ENCODE measurements at places on chromosomes 12 and 14.

DNA sequence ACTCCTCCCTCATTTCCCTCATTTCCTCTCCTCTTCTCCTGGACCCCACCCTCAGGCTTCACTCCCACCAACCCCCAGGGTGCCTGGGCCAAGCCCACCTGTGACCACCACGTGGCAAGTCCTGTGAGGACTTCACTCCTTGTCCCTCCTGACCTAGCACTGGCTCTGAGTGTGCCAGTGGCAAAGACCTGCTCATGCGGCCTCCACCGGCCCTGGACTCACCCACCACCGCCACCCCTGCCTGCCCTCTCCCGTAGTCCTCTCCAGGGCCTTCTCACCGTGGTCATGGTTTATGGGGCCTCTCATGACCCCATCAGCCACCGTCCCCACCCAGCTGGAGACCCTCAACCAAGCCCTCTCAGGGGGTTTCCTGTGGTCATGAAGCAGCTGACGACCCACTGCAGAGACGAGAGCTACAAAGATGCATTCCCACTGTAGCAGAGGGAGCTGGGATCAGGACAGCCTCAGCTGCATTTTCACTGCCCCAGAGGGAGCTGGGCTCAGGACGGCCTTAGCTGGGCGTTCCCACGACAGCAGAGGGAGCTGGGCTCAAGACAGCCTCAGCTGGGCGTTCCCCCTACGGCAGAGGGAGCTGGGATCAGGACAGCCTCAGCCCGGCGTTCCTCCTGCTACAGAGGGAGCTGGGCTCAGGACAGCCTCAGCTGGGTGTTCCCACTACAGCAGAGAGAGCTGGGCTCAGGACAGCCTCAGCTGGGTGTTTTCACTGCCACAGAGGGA is 3.2 kb upstream of the C14orf180 start:
- DNase-seq = no peak

- DNase-seq = no peak
Measured at GRCh38 chr12:19847294-19848059, 408.2 kb downstream of the AEBP2 start.

DNA sequence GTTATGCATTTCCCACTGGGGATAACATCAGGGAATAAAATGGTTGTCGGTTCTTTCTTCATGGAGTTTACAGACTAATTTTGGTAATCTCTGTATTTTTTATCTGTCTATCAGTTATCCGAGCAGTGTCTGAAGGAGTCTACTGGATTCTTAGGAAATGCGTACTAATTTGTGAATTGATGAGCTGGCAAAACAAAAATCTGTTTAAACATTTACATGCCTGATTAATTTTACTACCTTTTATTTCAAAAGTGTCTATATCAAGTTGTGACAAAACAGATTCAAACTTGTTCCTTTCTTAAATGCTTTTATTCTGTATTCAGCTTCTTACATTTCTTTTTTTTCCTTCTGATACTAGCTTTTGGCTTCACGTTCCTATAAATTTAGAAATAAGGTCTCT is 4.4 kb downstream of the RIMKLB start:
- no peak for DNase-seq

DNA sequence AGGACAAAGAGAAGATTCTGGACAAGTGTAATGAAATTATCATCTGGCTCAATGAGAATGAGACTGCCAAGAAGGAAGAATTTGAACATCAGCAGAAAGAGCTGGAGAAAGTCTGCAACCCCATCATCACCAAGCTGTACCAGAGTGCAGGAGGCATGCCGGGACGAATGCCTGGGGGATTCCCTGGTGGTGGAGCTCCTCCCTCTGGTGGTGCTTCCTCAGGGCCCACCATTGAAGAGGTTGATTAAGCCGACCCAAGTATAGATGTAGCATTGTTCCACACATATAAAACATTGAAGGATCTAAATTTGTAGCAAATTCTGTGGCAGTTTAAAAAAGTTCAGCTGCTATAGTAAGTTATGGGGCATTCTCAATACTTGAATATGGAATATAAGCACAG is 174.3 kb upstream of the CCND2 start:
- DNase-seq = no peak

DNA sequence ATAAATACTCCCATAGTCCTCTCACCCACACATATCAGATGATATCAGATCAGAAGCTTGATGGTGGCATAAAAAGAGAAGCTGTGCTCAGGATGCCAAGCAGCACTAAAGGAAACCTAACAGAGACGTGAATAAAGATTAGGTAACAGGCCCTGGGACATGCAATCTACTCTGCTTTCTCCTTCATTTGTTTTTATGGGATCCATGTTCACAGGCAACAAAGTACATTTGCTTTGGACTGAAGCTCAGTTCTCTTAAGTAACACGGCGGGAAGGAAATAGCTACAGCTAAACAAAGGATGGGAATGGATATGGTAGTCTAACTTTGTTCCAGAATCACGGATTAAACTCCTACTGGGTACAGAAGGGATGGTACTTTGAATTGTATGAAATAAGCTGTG is 119.5 kb downstream of the TTC7B start:
- no peak for DNase-seq

- no peak for DNase-seq
Measured at GRCh38 chr14:22610931-22611330, 12.8 kb downstream of the ABHD4 start.

DNA sequence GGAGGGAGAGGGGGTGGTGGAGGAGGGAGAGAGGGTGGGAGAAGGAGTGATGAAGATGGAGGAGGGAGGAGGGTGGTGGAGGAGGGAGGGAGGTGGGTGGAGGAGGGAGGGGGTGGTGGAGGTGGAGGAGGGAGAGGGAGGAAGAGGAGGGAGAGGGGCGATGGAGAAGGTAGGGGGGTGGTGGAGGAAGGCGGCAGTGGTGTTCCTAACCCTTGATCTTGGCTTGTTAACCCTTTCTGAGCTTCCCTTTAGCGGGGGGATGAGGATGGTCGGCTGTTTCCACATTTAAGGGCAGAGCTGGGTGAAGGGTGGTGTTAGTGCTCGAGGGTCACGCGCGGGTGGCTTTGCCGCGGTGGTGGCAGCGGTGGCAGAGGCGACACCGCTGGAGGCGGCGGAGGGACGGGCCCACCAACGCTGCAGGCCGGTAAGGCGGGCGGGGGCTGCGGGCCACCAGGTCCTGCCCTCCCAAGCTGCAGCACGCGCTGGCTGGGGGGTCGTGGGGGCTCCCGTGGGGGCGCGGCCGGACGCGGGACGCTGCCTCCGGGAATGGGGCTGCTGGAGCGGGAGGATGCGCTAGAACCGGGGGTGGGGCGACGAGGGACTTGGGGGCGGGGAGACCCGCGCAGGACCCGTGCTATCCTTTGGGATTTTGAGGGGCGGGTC is 156.3 kb downstream of the PTPN11 start:
- DNase-seq = no peak

DNA sequence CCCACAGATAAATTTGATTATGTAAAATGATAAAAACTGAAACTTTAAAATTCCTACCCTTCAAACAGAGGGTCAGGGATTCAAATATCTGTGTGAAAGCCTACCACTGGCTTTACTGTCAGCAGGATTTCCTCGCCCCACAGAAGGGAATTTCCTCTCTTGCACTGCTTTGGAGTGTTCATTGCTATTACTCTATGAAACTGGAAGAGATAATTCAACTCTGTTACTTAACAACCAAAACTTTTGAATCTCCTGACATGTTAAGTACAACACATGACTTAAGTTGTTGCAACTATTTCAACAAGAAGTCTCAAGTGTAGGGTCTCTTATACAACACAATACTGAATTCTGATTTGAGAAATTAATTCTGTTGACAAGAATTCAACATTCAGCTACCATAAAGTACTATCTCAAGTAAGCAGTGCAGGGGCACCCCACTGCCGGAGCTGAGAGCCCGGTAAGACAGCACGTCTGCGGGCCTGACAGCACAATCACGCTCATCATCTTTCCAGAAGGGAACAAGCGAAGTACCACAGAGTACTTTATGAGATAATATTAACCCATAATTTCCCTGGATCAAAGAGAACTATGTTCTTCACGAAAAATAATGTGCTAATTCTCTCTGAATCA is 22.9 kb downstream of the DICER1 start:
- DNase-seq = no peak

GRCh38 chr14:93064411-93065271 is 51.1 kb downstream of the ITPK1 start:
- DNase-seq = no peak

GRCh38 chr12:95625012-95625411 is 73.7 kb upstream of the USP44 start:
- DNase-seq = no peak
